Coronary artery (tissue), 2 donors: ENCODE measurements at places on chromosomes 2 and 18.

GRCh38 chr2:144234542-144234871 lies 285.4 kb downstream of the ZEB2 start:
- no peak for DNase-seq

DNA sequence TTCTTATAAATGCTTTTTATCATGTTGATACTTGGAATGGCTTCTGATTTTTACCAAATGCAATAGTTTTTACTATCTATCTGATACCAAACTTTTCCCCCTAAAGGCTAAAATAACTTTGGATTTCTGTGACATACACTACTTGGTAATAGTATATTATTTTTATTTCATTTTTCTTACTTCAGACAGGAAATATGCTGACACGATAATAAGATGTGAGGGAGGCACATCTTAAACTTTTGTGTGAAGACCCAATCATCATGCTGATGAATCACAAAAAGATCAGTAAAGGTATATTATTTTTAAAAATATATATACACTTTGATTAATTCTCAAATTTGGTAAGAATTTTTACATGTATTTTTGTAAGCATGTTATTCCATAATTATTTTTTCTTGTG lies 122.8 kb downstream of the TGIF1 start:
- DNase-seq = no peak

- DNase-seq = no peak
These were observed 370.6 kb upstream of the CDH20 start for GRCh38 chr18:60962625-60963024.

DNA sequence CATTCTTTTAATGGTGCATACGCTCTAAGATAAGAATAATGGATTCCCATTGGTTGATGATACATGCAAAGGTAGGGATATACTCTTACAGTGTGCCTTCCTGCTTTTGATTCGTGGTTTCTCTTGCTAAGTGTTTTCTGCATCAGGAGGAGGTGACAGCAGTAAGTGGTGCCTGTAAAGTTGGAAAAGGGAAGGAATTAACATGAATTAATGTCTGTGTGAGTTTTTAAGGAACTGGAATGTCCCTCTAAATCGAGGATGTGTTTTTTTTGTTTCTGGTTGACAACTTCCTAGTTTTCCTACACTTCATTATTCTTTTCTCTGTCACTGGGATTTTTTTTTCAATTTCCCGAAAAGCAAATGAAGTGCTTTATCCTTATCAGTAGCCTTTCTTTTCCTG lies 54.4 kb downstream of the CRIM1 start:
- DNase-seq = no peak

DNA sequence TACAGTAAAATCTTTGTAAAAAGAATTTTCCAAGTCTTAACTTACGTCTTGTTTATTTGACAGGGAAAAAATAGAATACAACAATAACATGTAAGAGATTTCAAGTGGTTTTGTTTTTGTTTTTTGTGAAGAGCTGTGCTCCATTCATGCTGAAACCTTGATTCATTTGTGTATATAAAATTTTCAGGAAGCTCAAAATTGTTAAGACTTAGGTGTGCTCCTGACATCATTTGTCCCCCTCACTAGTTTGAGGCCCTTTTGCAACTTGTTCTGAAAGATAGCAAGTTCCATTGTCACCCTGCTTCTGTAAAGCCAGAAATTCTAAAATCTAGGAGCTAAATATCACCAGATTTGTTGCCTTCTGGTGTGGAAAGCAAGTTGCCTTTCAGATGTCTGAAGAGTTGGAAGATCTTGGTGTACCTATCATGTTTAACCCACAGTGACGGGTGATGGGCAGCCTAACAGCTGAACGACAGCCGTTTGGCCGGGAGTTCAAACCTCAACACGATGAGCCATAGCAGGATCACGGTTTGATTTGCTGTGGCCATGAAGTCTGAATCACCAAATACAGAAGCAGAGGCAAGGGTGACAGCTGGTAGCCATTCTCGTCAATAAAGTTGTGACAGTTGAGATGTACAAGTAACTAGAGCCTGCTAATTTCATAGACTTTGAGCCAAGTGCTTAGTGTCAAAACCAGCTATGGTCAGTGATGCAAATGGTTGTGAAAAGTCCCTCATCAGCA lies 205.5 kb upstream of the SP5 start:
- no peak for DNase-seq

DNA sequence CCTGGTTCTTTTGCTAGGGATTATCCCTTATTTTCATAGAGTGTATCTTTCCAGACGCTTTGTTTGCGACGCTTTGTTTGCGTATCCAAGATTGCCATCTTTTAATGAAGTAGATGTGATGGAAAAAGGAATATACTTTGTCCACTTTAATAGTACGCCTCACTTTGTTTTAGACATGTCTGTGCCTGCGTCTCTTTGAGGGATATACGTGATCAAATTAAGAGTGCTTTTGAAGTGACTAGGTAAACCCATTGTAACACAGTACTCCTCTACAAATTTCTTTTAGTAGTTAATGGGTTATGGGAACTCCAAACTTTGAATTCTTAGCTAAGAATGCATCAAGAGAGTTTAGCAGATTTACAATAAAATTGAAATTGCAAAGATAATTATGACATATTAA lies 27.9 kb downstream of the ACSL3 start:
- no peak for DNase-seq

GRCh38 chr18:32301976-32302743 lies 112.3 kb downstream of the MEP1B start:
- no peak for DNase-seq

DNA sequence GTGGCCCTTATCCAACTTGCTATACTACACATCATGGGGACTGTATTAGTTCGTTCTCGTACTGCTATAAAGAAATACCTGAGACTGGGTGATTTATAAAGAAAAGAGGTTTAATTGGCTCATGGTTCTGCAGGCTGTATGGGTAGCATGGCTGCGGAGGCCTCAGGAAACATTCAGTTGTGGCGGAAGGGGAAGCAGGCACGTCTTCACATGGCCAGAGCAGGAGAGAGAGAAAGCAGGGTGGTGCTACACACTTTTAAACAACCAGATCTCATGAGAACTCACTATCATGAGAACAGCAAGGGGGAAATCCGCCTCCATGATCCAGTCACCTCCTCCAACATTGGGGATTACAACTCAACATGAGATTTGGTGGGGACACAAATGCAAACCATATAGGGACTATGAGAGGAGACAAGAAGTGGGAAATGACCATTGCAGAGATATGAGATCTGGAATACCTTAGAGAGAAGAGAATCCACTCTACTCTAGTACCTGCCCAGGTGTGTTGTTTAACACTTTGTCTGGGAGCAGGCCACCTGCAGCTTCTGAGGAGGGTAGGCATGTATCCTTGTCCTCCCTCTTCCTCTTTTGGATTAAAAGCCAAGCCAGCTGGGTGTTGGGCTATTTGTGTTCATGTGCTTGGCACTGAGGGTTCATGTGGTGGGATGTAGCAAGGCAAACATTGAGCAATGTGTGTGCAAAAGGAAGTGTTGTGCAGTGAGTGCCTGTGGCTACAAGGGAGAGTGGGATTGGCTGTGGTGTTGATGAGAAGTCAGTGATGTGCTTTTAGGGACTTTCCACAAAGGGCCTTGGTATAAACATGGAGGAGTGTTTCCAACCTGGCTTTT lies 22.8 kb downstream of the TTLL4 start:
- DNase-seq = no peak

GRCh38 chr18:35564795-35565453 lies 16.6 kb upstream of the GALNT1 start:
- DNase-seq = no peak

GRCh38 chr2:28567061-28567471 lies 71.2 kb downstream of the PLB1 start:
- no peak for DNase-seq

DNA sequence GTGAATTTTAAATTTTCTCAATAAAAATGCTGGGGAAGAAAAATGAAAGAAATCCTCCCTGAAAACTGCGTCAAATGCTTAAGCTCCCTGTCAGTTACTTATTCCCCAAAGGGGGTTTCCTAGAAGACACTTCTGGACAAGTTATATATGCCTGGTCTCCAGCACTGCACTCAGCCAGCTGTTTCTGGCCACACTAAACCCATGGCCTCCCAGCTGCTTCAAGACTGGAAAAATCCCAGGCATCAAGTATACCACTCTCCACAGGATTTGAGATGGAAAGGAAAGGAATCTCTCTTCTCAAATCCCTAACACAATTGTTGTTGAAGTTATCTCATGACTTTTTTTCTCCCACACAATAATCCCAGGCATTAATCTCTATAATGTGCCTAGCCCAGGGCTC lies 245.7 kb downstream of the NBAS start:
- DNase-seq = no peak
